Mucosa of descending colon (tissue), 3 donors: ENCODE measurements at places on chromosomes 13 and 19.

DNA sequence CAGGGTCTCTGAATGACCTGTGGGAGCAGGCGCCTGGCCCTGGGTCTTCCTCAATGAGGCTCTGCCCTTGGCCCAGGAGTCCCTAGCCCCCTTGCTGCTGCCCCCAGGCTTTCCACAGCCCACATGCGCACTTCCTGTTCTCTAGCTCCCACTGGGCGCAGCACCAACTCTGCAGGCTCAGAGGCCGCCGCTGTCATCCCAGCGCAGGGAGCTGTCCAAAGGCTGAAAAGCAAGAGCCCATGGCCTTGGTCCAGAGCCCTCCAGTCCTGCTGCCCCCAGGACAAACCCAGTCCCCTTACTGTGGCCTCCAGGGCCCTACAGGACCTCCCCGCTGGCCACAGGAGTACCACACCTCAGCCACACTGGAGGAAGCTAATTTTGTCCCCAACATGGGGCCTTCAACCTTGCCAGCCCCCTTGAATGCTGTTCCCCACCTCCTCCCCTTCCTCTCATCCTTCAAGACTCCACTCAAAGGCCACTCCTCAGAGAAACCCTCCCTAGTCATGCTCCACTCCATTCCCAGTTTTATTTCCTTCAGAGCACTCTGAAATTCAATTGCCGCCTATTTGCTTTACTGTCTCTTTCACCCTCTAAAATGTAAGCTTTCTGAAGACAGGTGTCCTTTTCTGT, 8.0 kb upstream of the POU2F2 start:
- no peak for DNase-seq

DNA sequence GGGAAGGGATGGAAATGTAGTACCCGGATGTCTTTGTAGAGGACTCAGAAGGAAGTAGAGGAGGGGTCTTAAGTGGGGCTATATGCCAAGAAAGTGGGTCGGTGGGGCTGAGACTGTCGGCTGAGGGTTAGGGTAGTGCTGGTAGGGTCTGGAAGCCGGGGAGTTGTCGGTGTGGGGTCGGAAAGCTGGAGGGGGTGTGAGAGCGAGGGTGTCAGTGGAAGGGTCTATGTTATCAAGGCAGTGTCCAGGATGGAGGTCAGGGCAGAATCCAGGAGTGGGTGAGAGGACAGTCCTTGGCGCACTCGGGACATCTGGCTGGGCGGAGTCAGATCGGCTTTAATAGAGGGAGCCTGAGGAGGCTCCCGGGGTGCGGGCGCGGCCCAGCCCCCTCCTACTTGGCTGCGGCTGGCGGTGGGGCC, 1.7 kb downstream of the HSPB6 start:
- no peak for DNase-seq

DNA sequence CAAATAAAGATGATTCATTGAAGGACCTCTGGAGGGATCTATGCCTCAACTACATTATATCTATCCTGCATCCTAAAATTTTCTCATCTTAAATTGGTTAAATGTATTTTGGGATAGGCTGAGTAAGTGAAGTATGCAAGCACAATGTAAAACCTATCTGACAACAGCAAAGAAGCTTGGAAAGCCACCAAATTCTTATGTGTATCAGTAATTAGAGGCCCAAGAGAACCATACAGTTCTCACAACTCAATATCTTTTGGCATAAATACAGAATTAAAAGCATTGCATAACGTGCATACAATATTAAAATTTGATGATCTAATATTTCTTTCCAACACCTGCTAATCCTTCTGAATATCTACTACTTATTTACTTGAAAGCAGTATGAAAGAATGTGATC, 13.0 kb downstream of the POSTN start:
- no peak for DNase-seq

GRCh38 chr13:89307278-89307677, 1636.1 kb downstream of the SLITRK5 start:
- DNase-seq = no peak

DNA sequence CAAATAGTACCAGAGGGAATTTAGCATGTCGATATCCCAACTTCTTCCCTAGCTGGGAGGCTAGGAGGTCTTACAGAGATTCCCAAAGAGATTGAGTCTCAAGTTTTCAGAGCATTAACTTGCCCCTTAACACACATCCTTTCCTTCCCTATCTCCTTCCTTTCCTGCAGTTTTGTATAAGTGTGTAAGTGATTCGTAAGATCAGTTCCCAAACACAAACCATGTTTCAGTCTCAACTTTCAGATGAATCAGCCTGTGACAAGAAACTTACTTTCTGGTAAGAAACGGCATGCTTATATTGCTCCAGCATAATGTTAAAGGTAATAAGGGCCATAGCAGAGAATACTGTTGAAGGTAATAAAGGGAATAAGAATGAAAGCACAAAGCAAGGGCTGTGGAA, 472.2 kb downstream of the LIG4 start:
- DNase-seq = no peak

- no peak for DNase-seq
Observed at GRCh38 chr19:1166872-1167573, 7.0 kb downstream of the SBNO2 start.

- DNase-seq = no peak
Observed at GRCh38 chr13:44359983-44360375, 13.6 kb upstream of the SERP2 start.
